Activated T-helper 17 cell treated with anti-CD3 and anti-CD28 coated beads, Interleukin-2, amount 50 U/mL, for 72 hours (primary cell): ENCODE measurements at places on chromosomes 6 and 20. TPM values are rescaled to one million over a fixed set of nuclear protein-coding genes. Genes with fewer than 3 reads are reported as not detected.

DNA sequence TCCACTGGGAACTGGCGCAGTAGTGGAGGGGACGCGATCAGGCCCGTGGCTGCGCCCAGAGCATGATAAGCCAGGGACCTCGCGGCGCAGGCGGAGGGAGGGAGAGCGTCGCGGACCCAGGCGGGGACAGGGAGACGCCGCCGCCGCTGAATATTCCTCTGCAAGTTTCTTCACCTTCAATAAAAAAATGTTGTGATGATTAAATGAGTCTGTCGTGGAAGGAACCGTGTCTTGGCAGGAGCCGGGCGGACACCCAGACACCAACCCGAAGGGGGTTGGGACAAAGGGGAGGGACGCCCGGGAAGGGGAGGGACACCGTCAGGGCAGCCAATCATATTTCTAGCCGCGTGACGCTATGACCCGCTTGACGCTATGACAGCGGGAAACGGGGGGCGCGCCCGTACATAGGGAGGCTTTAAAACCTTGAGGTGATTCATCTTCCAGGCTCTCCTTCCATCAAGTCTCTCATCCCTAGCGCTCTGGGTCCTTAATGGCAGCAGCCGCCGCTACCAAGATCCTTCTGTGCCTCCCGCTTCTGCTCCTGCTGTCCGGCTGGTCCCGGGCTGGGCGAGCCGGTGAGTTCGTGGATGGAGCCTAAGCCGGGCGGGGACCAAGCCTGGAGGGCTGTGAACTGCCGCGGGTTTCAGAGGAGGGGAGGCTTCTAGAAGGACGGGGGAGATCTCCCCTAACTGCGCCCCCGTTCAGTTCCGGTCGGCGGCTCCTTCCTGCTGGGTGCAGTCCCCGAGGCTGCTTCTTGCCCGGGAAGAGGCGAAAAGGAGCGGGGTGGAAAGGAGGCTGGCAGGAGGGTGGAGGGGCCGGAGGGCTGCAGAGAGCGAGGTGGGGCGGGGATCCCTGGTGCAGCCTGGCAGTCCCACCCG lies at the start of gene ULBP2:
Gene ULBP2 (plus strand): TSS at position 432 of the 878 bp plus-strand sequence. CDS start 59 bp downstream, at position 491.
- ATAC-seq: peak; percentile 93

GRCh38 chr6:156686301-156686994 lies 90.7 kb upstream of the ARID1B start:
- peak; percentile 30 for ATAC-seq

GRCh38 chr20:43408848-43409576 lies 48.7 kb upstream of the SRSF6 start:
- no peak for ATAC-seq

DNA sequence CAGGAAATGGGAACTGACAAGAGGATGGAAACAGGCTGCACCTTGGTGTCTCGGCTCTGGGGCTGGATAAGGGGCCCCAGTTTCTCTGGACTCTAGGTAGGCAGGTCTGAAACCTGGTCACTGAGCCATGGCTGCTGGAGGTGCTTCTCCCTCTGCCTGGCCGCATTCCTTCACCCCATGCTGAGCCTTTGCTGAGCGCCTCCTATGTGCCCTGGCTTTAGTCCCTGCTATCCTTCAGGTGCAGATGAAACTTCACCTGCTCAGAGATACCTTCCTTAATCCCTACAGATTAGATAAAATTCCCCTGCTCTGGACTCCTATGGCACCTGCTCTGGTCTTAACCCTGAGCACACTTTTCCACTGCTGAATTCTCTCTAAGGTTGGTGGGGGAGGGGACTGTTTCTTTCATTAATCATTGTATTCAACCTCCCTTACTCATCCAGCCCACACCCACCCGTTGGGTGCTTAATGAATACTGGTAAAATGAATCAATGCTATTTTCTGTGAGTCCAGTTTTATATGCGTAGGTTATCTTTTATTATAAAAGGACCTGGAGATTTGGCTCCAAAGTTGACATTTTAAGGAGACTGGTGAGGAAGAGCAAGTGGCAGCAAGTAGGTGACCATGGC lies 19.3 kb downstream of the MYLK4 start:
- peak; percentile 29 for ATAC-seq

DNA sequence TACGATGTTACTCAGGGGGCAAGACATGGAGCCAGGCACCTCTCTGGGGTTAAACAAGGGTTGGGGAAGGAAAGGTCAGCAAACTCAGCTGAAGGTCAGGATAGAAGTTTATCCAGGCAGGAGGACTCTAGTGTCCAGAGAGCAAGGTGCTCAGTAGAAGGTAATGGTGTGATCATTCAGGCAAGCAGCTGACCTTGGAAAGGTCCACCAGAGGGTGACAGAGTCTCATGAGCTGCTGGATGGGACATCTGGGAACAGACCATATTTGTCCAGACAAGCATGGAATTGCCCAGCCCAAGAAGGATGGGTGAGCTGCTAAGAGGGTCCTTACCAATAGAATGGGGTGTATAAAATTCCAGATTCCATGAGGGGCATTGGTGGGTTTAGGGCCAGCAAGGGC lies 89.5 kb downstream of the MAP3K7 start:
- ATAC-seq: no peak

DNA sequence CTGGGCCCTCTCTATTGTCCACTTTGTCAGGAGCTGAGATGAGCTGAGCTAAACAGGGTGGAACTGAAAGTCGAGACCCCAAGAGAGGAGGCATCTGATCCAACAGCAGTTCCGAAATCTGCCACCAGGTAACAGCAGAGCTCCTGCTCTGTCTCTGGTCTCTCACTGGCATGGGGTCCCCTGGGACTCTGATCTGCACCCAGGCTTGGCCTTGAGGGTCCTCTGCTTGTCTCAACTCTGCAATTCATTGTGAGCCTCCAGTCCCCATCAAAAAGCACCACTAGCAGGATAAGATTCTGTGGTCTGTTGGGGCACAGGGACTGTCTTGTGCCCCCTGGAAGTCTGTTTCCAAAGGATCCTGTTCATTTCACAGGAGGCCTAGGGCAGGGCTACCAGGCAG lies 62.5 kb upstream of the TOP1 start:
- ATAC-seq: no peak

DNA sequence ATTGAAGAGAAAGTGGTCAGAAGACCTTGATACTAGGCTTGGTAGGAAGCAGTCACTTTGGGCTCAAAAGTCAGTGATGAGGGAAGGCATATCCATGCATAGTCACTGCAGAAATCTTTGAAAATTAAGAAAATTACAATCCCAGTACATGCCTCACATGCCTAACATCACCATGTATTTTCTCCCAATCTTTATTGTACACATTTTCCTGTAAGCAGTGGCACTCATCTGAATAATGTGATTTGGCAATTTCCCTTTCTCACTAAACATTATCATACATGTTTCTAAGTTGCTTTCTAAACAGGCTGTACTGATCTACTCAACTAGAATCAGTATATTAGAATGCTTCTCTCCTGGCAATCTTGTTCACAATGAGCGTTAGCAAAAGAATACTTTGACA lies 280.7 kb upstream of the SUPT3H start:
- no peak for ATAC-seq

DNA sequence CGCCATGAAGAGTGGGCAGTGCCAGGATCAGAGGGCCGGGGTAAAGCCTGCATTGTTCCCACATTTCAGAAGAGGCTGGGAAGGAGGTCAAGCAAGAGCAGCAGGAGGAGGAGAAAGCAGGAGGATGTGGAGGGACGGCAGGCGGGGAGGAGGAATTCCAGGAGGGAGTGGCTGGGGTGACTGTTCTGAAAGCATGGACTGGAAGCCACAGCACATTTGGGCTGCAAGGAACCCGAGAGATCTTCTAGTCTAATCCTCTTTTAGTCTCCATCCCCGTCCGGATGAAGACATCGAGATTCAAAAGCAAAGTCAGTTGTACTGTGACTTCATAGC lies 76.9 kb downstream of the FAM50B start:
- no peak for ATAC-seq

DNA sequence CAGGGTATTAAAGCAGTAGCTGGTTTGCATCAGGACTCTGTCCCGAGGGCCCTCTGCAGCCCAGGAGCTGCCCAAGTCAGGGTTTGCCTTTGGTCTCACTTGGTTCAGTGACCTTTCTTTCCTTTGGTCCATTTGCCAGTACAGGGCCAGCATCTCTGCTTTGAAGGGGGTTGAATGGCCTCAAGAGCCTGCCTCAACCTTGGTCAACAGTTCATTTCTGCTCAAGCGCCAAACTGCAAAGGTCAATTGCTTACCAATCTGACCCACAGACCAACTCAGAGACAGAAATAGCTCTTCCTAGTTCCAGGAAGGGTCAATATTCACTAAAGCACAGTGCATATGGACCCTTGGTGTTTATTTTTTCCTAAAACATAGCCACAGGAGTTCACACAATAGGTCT lies 19.4 kb downstream of the VIP start:
- ATAC-seq: no peak

DNA sequence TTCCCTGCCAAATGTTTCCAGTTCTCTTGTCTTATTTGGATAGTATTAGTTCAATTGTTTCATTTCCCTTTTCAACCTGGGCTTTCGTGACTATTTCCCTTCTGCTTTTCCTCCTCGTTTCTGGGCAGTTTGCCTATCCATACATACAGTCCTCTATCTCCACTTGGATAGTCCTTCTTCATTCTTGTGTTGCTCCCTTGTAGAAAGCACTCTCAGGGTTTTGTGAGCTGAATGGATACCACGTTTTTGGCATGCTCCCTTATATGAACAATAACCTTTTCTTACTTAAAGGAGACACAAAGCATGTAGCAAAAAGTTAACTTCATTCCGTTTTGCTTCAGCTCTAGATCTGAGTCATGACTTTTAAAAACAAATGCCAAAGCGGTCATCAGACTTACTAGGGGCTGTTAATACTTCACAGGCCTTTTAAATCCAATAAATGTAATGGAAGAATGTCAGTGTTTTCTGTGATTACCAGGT lies 16.6 kb downstream of the CRYBG1 start:
- no peak for ATAC-seq

GRCh38 chr20:50353289-50353961 lies 156.8 kb upstream of the PTPN1 start:
- no peak for ATAC-seq

DNA sequence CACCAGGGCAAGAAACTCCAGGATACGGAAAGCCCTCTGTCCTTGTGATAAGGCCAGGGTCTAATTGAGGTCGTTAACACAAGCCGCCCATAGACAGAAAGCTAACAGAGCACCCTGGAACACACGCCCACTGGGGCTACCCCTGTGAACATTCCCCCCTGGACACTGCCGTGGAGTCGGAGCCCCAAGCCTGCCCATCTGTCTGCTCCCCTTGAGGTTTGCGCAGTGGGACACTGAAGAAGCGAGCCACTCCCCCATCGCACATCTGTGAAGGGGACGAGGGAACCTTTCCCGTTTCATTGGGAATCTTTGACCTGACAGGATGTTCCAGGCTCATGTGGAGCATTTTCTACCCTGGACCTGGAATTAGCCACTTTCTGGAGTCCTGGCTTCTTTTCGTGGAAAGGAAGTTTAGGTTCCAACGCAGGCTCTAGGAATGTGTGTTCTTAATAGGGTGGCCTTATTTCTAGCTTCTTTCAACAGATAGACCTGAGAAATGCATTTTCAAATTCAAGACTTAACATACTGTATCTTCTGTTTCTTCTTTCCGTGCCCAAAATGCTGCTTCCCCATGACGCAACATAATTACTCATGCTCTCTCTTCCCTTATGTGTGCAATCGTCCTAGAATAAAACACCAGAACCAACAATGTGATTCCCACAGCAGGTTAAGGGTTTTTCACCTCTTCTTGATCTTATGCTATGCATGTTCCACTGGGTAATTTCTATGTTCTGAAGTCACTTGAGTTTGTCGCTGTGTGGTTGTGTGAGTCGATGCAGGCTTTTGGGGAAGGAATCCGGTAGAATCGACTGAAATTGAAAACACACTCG lies 161.1 kb downstream of the ERMARD start:
- ATAC-seq: no peak

- ATAC-seq: no peak
These were observed 108.5 kb downstream of the UNC5CL start for GRCh38 chr6:40930555-40930954.

DNA sequence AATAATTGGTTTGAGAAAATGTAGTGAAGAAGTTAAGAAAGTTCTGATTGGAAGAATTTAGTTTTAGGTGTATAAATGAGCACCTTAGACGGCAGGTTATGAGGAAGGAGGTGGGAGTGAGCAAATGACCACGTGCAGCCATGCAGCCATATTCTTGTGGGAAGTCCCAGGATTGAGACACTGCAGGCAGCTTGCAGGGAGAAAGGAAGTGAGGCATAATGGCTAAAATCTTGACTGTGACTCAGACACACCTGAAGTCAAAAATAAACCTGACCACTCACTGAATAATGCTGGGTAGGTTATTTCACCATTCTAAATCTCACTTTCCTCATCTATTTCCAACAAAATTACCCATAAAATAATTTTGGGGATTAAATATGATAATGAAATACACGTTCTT lies 16.6 kb downstream of the DSE start:
- peak; percentile 76 for ATAC-seq

GRCh38 chr6:82056567-82056966 lies 191.0 kb downstream of the IBTK start:
- ATAC-seq: no peak

DNA sequence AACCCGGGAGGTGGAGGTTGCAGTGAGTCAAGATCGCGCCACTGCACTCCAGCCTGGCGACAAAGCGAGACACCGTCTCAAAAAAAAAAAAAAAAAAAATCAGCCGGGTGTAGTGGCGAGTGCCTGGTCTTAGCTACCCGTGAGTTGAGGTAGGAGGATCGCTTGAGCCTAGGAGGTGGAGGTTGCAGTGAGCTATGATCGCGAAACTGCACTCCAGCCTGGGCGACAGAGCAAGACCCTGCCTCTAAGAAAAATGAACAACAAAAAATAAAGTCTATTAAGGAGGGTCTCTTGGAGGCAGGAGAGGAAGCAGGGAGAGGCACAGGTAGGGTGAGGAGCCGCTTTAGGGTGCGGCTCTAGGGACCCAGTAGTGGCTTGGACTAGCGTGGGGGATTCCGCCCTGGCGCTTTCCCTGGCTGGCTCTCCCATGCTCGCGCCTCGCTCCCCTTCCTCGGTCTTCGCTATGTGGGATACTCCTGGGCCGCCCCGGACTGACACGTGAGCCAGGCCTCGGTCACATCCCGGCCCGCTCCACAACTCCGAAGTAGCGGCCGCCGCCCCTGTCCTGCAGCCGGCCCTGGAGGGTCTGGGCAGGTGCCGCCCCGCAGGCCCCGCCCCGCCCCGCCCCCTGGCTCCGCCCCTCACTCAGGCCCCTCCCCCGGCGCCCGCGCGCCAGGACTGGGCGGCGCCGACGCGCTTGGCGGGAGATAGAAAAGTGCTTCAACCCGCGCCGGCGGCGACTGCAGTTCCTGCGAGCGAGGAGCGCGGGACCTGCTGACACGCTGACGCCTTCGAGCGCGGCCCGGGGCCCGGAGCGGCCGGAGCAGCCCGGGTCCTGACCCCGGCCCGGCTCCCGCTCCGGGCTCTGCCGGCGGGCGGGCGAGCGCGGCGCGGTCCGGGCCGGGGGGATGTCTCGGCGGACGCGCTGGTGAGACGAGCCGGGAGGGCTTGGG lies at the start of gene MYBL2:
Gene MYBL2 (plus strand): TSS at position 739 of the 953 bp plus-strand sequence. CDS start 170 bp downstream, at position 909.
- peak; percentile 94 for ATAC-seq

The SIGLEC1 gene
- total RNA-seq: not detected

The TRIM10 gene
- 0.16 TPM for total RNA-seq

The PDYN gene
- not detected for total RNA-seq

The C6orf15 gene
- total RNA-seq: not detected

The PGC gene
- total RNA-seq: not detected

The PSORS1C2 gene
- not detected for total RNA-seq

The BPIFB2 gene
- total RNA-seq: not detected

The EEF1A1 gene
- 9,813 TPM for total RNA-seq

The HLA-DPB1 gene
- total RNA-seq: 21.4 TPM

The TSPO2 gene
- total RNA-seq: not detected
